ENCODE measurements at places on chromosomes 4 and X. TPM values are rescaled to one million over a fixed set of nuclear protein-coding genes. Genes with fewer than 3 reads are reported as not detected.

Gene PUDP
- 6.2 TPM for total RNA-seq

Gene RHOXF2
- total RNA-seq: 0.22 TPM

Gene IL3RA
- 23.7 TPM for total RNA-seq

Gene POLN
- total RNA-seq: 2.4 TPM

Gene RENBP
- total RNA-seq: 31.7 TPM

All from naive thymus-derived CD4-positive, alpha-beta T cell (primary cell).